Activated T-helper 1 cell treated with anti-CD3 and anti-CD28 coated beads, Interleukin-2, amount 50 U/mL, for 16 hours (primary cell): ENCODE measurements at places on chromosomes 11 and 22.

- no peak for DNase-seq
These were observed 667 bp downstream of the RAB6A start for GRCh38 chr11:73760135-73760678.

GRCh38 chr22:29890760-29891159 is 7.8 kb downstream of the MTMR3 start:
- no peak for DNase-seq

DNA sequence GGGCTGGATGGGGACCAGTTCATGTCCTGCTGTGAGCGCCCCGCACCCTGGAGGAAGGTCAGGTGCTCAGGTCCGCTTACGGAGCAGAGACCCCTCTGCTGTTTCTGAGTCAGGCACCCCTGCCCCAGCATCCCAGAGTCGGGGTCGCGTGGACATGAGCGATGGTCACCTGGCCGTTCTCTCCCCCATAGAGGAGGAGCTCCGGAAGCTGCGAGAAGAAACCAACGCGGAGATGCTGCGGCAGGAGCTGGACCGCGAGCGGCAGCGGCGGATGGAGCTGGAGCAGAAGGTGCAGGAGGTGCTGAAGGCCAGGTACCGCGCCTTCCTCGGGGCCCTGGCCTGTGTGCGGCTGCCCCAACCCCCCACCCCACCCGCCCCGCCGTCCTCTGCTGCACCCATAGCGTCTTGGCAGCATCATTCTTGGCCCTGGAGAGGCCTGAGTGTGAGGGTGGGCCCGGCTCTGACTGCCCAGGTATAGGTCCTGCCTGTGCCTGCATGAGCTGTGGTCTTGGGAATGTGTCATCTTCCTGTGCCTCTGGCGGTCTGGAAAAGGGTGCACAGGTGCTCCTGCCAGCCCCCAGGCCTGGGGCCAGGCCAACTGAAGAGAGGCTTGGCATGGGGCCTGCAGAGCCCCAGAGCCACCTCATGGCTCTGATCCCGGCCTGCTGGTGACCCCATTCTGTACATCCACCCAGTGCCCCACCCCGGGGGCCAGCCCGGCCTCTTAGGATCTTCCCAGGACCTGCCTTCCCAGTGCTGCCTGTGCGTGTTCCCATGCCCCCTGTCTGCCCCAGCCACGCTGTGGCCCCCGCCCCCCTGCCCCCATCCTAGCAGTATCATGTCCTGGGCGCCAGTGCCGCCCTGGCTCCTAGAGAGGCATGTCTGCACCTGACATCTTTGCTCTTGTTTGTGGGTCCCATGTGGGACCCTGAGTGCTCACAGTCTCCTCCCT is 38.1 kb downstream of the GRAMD4 start:
- DNase-seq = no peak

DNA sequence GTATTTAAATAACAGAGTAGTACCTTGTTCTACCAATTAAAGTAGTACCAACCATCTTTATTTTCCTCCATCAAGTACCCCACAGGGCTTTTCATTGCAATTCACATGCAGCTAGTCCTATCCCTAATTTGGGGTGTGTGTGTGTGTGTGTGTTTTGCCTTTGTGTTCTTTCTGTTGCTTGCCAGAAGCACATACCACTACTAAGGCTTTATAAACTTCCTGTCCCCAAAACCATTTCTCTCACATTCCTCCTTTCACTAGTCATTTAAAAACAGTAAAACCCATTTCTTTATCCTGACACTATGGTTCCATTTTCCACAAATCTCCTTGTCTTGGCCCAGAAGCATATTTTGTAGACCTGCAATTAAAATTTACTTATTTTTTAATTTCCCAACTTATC is 54.6 kb downstream of the SLC36A4 start:
- no peak for DNase-seq

GRCh38 chr22:19635644-19636043 is 78.7 kb upstream of the SEPTIN5 start:
- no peak for DNase-seq

- DNase-seq = no peak
These were observed 1469.0 kb downstream of the LRRC4C start for GRCh38 chr11:39990421-39990831.

DNA sequence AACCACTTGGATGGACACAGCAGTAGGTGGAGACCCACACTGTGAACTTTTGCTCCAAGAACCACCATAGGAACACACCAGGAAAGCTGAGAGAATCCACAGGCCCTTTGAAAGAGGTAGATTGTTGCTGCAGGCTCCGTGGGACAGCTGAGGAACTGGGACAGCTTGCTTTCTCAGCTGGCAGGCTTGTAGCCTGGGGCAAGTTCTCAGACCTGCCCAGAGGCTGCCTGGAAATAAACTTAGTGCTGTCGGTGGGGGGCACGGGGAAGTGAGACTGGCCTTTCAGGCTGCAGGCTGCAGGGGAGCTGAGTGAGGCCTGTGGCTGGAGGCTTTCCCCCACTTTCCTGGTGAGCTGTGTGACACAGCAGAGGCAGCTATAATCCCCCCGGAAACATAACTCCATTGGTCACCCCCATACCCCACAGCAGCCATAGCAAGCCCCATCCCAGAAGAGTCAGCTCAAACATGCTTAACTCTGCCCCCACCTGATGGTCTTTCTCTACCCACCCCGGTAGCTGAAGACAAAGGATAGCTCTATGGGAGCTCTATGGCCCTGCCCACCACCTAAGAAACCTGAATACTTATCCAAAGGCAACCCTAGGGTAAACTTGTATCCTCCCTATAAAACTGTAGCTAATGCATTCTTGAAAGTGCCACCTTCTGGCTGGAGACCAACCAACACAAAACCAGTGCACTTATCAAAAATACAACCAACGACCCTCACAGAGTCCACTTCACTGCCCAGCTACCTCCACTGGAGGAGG is 21.4 kb upstream of the ACRV1 start:
- DNase-seq = no peak

DNA sequence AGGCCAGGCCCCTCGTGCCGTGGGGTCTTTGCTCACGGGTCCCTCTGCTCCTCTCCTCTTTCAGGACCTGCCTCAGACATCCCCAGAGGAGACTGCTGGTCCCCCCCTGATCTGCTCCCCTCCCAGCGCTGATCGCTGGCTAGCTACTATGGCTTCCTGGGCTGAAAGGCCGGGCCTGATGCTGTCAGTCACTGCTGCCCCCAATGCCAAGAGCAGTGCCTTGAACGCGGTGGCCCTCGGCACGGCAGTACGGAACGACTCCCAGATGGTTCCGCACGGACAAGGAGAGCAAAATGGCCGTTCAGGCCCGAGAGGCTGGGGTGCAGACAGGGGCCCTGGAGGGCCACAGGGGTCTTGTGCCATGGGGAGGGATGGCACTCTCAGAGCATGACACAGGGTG is 21.5 kb downstream of the SULT4A1 start:
- DNase-seq = no peak

DNA sequence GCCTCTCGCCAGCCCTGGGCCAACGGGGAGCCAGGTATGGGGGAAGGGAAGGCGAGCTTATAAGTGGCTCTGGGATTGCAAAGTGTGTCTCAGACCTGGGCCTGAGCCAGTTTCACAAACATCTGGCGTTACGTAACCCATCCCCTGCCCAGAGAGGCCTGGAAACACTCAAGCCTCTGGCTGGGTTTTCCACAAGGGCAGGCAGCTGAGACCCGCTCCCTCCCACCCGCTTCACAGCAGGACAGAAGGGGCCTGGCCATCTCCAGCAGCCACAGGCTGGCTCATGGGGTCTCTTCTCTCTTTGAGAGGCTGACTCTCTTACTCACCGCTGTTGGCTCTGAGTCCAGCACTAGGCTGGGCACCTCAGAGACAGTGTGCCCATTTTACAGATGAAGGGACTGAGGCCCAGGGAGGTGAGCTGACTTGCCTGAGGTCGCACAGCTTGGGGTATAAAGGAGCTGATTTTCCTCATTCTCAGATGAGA is 44.5 kb downstream of the TRIOBP start:
- DNase-seq = no peak

GRCh38 chr11:8426076-8426475 is 162.4 kb upstream of the LMO1 start:
- DNase-seq = no peak

- DNase-seq = no peak
These were observed 9.6 kb downstream of the BTG4 start for GRCh38 chr11:111502611-111503010.

DNA sequence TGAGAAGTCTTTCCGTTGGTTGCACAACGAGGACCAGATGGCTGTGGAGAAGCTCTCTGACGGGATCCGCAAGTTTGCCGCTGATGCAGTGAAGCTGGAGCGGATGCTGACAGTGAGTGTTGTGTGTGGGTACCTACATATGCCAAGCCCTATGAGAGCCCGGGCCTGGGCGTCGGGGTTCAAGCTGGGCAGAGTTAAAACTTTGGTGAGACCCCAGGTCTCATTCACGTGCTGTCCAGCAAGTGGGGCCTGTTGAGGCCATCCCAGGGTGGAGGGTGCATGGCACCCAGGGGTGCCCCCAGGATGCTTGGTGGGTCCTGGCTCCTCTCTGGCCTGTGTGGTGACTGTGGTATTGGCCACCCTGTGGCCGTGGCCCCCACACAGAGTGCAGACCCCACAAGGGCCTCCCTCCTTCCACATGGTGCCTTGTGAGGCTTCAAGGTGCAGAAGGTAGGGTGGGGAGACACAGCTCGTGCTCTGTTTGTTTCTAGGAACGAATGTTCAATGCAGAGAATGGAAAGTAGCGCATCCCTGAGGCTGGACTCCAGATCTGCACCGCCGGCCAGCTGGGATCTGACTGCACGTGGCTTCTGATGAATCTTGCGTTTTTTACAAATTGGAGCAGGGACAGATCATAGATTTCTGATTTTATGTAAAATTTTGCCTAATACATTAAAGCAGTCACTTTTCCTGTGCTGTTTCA is 12.8 kb downstream of the GATD1 start:
- no peak for DNase-seq

DNA sequence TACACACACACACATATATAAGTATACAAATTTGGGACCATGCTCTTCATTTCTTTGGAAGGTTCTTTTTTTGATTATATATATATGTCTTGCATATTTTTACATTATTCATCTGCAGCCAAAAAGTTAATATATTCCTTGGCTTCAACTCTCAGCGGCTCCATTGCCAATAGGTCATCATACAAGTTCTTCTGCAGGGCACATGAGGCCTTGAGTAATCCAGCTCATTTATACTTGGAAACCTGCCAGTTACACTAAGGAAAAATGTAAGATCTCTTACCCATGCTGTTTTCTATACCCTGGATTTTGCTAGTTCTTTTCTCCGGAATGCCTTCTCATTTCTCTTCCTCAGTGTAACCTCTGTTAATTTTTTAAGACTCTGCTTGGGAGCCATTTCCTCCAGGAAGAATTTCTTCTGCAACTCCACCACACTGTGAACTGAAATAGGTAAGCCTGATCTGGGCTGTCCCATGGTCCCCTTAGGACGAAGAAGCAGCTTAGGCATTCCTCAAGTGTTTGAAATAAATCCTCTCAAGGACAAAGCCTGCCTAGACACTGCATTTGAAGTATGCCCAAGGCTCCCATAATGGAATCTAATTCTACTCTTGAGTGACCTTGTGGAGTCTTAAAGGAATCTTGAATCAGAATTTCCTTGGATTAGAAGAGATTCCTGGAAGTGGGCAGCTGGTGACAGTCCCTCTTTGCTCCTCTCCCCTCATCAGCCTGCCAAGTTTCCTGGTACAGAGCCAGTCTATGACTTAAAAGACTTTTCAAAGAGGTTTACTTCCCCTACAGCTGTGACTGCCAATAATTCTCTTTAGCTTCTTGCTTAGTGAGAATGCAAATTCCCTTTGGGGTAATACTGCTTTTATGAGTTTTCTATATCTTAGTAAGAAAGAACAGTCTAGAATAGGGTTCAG is 182.8 kb downstream of the C11orf87 start:
- no peak for DNase-seq

DNA sequence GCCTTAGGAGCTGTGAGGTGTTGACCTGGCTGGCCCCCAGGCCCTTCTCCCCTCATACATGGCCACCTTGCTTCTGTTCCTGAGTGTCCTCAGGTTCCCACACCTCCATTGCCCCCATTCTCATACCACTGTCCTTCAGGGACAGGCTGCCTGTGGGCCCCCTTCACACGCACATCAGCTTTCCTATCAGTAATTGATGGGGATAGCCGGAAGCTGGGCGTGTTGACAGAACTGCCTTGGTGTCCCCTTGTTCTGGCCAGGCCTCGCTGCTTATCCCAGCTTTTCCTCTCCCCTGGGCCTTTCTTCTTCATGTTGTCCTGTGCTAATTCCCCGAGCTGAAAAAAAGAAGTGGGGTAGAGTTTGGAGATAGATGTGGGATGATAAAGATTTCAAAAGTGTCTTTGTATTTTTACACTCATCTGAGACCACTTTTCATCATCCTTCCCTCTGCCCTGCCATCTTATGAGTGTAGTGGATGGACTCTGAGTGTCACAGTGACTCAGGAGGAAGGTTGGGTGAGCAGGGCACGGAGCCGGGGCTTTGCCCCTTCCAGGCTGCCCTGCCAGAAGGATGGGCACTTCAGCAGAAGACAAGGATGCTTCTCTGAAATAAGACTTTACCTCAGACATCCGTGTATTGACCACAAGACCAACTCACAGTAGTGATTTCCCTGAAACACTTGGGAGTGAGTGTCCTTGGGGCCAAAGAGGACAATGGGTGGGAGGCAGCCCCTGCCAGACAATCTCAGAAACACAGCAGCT is 42.8 kb downstream of the MED15 start:
- DNase-seq = no peak

- DNase-seq = no peak
These were observed 384.1 kb downstream of the CTTN start for GRCh38 chr11:70782401-70782913.

GRCh38 chr11:16749666-16750065 is 11.2 kb downstream of the C11orf58 start:
- DNase-seq = no peak

DNA sequence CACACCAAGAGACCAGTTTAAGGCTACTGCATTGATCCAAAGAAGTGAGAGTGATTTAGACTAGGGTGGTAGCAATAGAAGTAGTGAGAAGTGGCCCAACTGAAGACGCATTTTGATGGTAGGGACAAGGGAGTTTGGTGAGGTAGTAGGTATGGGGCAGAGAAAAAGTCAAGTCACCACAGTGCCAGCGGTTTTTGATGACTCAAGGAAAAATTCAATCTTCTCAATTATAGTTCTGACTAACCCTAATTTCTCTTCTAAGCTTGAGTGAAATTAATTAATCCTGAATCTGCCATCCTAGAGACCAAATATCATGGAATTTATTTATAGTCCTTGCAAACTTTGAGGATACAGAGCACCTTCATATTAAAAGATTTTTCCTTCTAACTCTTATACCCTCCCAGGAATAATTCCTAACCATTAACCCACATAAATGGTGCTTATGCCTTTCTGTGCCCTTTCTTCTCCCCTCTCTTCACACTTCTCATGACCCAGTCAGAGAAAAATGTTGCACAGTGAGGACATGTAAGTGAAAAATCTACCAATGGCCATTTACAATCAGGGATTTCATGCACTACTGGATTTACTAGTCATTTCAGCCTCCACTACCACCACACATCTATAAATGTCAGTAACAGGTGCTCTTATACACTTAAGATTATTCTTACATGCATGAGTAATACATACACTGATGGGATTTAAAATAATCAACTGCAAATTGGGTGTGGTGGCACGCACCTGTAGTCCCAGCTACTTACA is 45.9 kb upstream of the ARHGAP32 start:
- DNase-seq = no peak
